ENCODE measurements at places on chromosomes 13 and 19.

DNA sequence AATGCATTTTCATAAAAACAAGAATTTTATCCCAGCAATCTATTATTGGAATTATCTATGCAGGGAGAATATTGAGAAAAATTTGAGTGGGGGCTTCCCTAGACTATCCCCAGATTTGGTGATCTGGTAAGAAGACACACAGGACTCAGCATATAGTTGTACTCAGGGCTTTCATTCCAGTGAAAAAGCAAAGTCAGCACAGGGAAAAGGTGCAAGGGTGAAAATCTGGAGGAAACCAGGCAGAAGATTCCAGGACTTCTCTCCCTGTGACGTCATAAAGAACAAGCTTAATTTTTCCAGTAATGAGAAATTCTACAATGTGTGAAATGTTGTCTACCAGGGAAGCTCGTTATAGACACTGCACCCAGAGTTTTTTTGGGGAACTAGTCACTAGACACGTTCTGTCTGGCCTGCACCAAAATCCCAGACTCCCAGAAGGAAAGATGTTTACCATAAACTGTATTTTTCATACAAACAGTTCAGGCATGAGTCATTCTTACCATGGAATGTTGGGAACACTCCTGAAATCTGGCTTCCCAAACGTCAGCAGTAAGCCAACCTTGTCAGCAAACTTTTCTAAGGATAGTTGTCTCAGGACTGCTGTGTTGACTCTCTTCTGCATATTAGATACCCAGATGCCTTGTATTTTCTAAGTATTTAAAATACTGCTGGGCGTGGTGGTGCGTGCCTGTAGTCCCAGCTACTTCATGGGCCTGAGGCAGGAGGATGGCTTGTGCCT, 107.4 kb downstream of the DNAJC3 start:
- DNase-seq, result peak; percentile 64

GRCh38 chr13:36880961-36881360, 39.1 kb downstream of the SMAD9 start:
- no peak for DNase-seq

DNA sequence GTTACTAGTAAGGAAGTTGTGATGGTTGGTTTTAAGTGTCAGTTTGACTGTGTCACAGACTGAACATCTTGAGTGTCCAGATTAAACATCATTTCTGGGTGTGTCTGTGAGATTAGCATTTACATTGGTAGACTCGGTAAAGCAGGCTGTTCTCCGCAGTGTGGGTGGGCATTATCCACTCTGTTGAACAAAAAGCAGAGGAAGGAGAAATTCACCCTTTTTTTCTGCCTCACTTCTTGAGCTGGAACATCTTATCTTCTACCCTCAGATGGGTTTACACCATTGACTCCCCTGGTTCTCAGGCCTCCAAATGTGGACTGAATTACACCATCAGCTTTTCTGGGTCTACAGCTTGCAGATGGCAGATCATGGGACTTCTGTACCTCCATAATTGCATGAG, 63.7 kb upstream of the ZDHHC20 start:
- DNase-seq, result no peak

DNA sequence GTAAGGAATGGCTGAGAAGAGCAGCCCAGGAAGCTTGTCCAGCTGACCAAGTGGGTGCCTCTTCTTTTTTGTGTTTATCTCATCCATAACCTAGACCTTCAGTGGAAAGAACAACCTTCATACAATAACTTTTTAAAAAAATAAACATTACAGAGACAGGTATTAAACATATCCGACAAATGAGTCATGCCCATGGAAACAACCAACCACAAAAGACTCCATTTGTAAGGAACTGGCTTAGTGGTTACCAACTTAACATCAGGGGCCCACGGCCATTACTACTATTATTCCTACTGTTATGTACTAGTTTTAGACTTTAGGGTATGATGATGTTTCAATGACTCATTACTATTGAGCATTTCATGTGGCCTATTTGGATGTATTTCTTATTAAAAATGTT, 191.7 kb upstream of the SERP2 start:
- DNase-seq, result peak; percentile 38

DNA sequence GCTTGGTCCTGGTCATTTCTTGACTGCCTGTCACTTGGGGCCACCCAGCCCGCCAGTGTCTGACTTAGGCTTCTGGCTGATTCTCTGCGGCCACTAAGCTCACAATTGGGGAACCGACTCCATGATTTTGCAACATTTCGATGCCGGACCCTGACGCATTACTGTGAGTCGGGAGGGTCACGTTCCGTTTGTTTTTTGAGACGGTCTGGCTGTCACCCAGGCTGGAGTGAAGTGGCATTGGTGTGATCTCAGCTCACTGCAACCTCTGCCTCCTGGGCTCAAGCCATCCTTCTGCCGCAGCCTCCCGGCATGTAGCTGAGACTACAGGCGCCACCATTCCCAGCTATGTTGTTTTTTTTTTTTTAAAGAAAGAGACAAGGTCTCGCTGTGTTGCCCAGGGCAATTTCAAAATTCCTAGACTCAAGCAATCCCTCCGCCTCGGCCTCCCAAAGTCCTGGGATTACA, 3.2 kb upstream of the ADAT3 start:
- no peak for DNase-seq

- DNase-seq, result no peak
These were observed 47.9 kb downstream of the ZNF99 start for GRCh38 chr19:22735911-22736645.

- no peak for DNase-seq
These were observed 3.5 kb upstream of the DLEU7 start for GRCh38 chr13:50846861-50847475.

DNA sequence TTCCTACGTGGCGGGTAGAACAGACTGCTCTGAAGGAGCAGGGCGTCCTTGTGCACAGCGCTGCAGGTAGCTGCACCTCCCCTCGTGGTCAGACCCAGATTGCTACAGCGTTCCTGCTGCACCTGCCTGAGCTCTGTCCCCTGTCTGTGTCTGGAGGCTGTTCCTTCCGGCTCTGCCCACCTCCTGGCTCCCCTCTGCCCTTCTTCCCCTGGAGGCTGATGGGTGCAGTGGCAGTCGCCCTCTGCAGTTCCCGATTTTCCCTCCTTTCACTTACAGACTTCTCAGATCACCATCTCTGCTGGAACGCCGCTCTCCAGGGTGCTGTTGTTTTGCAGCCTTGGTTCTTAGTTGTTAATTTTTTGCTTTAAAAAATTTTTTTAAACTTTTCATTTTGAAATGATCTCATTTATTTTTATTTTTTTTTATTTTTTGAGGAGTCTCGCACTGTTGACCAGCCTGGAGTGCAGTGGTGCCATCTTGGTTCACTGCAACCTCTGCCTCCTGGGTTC, 53.6 kb downstream of the SMARCA4 start:
- no peak for DNase-seq

DNA sequence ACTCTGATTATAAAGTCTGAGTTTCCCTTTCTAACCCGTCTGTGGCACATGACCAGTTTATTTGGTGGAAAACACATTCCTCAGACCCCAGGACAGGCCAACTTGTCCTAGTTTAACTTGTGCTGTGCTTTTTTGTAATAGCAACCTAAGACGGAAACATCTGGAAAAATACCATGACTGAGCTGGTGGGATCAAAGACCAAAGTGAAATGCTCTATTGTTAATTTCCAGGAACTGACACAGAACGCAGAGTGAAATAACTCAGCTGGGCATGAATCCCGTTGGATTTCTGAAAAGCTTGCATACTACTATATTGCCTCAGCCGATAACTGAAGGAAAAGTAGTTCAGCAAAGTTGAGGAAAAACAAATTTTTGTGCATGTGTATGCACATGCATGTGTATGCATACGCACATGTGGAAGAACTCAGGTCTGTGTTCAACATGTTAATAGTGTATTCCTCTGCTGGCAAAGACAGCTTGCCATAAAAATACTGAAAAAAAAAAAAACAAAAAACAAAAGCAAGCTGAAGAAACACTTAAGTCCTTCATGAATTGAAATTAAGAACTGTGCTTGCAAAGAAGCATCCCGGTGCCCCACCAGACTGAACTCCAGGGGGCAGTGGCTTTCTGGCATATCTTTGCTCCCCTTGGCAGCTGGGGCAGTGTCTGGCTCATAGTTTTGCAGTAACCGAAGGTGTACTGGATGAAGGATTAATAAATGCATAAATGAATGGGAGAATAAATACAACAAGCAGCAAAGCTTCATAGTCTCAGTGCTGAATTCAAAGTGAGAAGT, 187.8 kb downstream of the LHFPL6 start:
- DNase-seq, result peak; percentile 6

DNA sequence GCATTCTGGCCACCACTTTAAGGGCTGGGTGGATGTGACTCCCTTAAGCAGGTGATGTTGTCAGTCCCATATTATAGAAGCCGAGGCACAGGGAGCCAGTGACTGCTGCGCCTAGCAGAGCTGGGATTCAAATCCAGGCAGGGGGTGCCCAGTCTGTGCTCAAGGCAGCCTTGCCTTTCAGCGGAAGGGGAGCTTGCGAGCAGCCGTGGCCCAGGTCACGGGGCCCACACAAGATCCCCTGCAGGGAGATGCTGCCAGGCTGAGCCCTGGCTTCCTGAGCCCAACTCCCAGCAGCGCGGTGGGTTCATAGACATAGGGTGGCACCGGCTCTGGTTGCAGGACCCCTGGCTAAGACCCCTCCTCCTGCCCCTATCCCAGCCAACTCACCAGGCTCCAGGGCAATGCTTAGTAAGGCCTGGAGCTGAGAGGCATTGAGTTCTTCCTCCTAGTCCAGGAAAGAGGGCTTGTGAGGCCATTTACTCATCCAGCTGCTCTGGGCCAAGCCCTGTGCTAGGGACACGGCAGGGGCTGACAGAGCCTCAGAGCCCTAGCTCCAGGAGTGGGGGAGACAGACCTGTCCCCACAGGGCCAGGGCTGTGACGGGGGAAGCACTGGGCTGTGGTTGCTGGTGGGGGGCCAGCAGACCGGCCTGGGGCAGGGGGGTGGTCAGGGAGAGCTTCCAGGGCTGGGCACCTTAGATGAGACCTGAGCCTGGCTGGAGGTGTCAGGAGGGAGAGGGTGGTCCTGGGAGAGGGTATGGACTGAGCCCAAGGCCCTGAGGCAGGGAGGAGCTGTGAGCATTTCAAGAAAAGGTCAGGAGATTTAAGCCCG, 9.6 kb downstream of the CAPN12 start:
- no peak for DNase-seq

DNA sequence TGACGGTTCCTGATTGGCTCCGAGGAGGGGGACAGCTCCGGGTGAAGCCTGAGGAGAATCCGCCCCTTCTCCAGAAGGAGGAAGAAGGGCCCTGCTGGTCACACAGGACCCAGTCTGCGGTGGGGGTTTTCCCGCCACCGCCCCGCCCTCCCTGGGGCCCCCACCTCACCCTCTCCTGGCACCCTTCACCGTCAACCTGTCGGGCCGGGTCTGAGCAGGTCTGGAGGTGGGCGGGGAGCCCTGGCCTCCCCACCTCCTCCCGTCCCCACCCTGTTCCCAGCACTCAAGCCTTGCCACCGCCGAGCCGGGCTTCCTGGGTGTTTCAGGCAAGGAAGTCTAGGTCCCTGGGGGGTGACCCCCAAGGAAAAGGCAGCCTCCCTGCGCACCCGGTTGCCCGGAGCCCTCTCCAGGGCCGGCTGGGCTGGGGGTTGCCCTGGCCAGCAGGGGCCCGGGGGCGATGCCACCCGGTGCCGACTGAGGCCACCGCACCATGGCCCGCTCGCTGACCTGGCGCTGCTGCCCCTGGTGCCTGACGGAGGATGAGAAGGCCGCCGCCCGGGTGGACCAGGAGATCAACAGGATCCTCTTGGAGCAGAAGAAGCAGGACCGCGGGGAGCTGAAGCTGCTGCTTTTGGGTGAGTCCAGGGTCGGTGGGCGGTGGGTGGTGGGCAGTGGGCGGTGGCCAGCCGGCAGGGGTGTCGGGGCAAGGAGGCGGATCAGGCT, at the start of gene GNA15:
Gene GNA15 (plus strand): TSS at position 73 of the 723 bp plus-strand sequence. CDS start 418 bp downstream, at position 491.
- DNase-seq, result peak; percentile 75

GRCh38 chr19:29006057-29006735, 206.8 kb downstream of the UQCRFS1 start:
- DNase-seq, result no peak

- no peak for DNase-seq
These were observed 150.4 kb upstream of the RXFP2 start for GRCh38 chr13:31588893-31589292.

DNA sequence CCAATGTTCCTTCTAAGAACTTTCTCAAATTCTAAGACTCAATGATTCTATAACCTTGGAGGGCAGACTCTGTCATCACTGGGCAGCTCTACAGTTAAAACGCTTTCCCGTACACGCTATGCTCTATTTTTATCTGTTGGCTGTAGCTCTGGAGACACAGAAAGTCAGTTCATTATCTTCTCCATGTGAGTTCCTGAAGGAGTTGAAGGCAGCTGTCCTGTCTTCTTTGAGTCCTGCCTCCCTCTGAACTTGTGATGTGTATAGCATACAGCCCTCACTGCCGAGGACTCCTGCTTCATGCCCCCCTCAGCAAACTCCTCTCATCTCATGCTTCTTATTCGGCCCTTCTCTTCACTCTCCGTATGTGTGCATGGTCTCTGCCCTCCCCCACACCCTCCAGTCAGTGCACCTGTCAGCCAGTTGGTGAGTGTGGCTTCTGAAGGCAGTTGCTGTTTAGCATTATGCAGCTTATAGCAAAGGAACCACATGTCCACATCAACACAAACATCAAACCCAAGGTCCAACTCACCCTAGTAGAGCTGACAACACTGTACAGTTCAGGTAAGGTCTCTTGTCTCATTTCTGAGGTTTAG, 504.9 kb downstream of the DIAPH3 start:
- no peak for DNase-seq

DNA sequence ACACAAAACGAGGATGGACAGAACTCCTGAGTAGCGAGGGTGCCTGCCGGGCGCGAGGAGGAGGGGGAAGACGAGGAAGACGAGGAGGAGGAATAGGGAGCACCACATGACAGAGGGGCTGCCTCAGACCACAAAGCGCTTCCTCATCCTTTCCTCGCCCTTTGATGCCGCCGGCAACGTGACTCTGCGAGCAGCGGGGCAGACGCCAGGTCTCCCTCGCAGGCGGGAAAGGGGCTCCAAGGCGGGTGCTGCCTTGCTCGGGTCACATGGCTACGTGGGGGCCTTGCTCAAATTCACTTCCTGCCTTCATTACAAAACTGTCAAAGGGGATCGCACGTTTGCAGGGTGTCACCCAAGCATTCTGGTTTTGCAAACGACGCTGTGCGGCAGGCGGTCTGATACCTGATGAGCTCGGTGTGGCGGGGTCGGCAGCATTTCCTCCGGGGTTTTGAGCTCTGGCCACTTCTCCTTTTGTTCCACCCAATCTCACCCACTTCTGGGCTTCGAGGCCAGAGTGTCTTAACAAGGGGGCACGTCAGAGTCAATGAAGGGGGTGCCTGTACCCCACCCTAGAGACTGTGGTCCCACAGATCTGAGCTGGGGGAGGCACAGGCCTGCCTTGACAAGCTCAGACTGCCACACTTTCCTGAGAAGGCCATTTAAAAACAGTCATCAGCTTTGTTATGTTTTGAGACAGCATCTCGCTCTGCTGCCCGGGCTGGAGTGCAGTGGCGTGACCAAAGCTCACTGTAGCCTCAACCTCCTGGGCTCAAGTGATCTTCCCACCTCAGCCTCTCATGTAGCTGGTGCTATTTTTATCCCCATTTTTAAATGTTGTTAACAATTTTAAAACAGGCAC, 14.9 kb downstream of the MAP2K2 start:
- no peak for DNase-seq

- peak; percentile 80 for DNase-seq
These were observed 13.3 kb upstream of the CACNG6 start for GRCh38 chr19:53977991-53978731.

- no peak for DNase-seq
These were observed 287.0 kb downstream of the DCT start for GRCh38 chr13:94192431-94192975.

All from RWPE1 (cell line).